ENCODE measurements at places on chromosomes 2 and 18.
A peak's percentile ranks its signal among the peaks of the same experiment; 100 is the strongest.

DNA sequence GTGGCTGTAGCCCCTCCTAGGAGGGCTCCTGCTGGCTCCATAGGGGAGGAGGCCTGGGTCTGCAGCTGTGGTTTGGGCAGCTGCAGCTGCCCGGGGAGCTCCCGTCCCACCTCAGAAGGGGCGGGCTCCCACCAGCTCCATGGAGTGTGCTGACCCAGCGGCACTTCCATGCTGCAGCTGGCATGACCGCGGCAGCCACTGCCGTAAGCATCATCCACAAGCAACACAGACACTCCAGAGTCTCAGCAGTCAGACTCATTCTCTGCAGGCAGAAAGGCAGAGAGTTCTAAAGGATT is 660.1 kb upstream of the RAB6C start:
- no peak for DNase-seq

DNA sequence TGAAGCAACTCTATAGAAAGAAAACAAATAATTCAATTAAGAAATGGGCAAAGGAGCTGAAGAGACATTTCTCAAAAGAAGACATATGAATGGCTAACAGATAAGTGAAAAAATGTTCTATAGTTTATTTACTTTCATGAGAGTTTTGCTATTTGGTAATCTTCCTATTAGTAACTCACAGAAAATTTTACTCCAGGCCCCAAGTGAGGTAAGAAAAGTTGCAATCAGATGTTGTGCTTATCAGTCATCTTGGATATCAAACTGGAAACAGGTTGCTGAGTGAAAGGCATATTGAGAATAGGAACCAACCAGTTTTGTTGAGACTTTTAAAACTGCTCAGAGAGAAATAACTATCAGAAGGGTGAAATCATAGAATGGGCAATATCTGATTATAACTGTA is 1179.0 kb upstream of the ACVR2A start:
- DNase-seq = no peak

DNA sequence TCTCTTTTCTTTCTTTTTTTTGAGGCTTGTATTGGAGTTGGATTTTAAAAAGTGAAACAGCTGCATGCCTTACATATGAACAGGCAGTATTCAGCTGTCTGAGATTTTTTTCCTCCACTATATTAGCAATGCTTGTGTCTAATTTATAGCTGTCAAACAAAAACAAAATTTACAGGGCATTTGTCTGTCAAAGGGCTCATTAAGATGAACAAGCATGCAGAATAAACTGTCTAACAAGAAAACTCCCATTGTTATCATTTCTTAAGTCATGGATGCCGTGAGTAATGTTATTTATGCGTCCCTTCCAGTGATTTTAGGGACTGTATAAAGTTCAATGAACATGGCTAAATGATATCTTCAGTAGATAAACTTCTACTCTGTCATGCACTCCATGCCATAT is 674.7 kb downstream of the PLCL1 start:
- DNase-seq = no peak

GRCh38 chr18:58177004-58177717 is 133.1 kb downstream of the NEDD4L start:
- no peak for DNase-seq

DNA sequence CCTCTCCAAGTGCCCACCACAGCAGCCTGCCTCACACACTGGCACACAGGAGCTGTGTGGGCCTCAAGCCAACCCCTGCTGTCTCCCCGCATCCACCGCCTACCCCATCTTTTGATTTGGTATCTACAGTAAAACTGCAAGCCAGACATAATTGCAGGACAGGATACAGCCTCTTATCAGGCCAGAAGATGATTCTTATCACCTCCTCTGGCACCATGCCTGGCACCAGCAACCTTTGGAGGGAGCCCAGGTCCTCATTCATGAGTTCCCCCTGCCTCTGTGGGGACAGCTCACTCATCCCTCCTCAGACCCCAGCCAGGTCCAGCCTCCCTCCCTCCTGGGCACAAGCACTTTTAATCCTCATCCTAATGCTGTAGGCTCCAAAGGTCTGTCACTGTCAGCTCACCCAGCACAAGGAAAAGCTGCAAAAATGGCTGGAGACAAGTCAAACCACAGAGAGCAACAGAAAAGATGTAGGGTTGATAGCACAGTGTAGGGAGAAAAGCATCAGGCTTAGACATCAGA is 9.7 kb downstream of the RAB11FIP5 start:
- DNase-seq = no peak

- DNase-seq = no peak
These were observed 6.5 kb upstream of the MTERF4 start for GRCh38 chr2:241108271-241109209.

DNA sequence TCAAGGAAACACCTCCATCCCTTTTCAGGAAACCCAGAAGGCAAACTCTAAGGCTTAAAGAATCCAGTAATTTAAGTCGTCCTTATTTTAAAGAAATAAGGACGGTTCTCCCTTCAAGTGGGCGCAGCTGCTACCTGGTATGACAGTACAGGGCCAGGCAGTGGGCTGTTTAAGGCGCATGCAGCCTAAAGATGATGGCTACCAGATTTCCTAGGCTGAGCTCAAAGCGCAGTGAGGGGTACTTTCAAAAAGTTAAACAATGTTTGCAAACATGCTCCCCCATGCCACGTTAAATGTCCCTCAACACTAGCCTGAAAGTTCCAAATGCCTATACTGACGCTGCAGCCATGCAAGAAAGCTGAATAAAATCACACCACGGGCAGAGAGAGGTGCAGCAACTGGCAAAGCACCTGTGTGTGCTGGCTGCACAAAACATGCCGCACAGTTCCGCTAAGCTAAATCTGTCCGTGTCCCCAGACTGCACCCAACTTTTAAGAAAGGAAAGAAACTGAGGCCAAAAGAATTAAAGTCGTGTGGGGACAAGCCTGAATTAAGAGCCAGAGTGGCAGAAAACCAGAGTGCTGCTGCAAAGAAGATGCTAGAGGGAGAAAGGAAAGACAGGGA is 583 bp downstream of the HIBCH start:
- DNase-seq = no peak

DNA sequence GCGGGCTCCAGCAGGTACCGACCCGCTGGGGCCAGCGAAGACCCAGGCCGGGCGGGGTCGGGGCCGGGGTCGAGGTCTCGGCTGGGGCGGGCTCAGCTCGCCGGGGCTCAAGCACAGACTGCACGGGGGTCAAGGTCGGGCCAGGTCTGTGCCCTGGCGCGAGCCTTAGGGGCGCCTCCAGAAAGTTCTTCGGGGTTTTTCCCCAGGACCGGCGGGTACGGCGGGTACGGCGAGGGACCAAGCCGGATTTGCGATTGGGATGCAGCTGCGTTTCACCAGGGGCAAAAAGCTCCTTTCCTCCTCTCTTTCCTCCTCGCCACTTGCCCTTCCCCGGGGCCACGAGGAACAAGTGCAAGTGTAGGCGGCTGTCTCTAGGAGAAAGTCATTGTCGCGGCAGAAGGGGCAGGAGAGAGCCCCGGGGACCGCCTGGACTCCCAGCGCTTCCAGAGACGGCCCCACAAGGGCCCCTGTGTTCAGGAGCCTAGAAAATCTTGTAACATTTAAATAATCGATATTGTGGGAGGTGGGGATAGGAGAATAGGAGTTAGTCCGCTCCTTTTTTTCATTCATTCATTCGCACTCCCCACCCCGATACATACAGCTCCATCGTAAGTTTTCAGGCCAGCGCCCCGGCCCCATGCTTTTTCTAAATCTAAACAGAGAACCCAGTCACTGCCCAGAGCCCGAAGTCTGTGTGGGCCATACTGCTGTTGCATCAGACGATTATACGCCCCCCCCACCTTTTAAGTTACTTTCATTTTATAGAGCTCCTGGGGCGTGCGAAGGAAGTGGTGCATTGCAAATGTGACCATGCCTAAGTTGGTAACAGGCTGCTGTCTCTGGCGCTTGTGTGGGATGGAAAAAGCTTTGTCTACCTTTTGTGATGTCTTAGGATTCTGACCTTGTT is 679 bp downstream of the PMAIP1 start:
- DNase-seq = peak; percentile 69

DNA sequence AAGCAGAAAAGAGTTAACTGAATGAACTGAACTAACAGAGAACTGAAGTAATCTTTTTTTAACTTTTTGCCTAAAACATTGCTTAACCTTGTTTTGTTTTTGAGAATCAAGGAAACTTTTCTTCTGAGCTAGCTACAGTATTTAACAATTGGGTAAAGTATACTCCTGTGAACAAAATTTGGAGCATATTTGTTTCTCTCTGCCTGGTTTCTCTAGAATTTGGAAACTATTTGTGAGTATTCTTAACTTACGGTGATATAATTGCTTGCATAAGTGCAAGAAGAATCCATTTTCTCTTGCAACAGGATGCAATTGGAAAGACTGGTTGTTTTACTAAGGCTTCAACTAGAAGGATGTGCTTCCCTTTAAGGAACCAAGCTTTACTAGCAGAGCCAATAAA is 65.9 kb upstream of the FAM98A start:
- DNase-seq = no peak

- DNase-seq = no peak
These were observed 106.1 kb downstream of the MYO1B start for GRCh38 chr2:191351298-191351697.

GRCh38 chr2:191979221-191979730 is 132.4 kb upstream of the CAVIN2 start:
- no peak for DNase-seq

DNA sequence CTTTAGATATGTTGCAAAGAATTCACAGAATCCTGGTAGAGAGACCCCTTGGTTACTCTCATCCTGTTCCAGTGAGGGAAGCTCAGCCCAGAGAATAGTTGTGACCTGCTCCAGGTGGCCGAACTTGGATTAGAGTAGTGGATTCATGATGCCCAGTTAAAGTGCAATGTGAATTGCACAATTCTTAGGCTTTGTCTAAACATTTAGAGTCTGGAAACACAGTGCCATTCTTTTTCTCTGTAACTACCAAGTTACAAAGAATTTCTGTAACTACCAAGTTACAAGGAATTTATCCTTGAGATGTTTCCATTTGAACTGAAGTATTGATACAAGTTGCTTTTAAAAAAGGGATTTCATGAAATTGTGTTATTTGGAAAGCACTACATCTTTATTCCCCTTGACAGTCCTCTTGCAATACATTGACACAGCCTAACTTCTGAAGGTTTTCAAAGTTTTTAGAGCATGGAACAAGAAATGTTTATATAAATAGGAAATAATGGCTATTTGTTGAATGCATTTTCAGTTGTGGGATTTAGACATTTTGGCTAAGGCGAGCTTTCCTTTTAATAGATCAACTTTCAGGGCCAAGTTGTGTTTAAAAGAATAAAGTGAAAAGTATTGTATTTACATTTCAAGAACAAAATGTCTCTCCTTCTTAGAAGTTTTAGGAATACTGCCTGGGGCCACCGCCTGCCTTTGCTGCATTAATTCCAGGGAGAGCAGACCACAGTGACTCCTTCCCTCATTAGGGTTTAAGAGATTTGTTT is 315.0 kb downstream of the LPIN1 start:
- no peak for DNase-seq

- DNase-seq = peak; percentile 22
These were observed 762 bp downstream of the HDAC4 start for GRCh38 chr2:239399921-239400595.

- DNase-seq = no peak
These were observed 127.0 kb upstream of the KLHL14 start for GRCh38 chr18:32899819-32900218.

GRCh38 chr2:232600053-232600773 is 33.2 kb upstream of the EFHD1 start:
- DNase-seq = no peak

DNA sequence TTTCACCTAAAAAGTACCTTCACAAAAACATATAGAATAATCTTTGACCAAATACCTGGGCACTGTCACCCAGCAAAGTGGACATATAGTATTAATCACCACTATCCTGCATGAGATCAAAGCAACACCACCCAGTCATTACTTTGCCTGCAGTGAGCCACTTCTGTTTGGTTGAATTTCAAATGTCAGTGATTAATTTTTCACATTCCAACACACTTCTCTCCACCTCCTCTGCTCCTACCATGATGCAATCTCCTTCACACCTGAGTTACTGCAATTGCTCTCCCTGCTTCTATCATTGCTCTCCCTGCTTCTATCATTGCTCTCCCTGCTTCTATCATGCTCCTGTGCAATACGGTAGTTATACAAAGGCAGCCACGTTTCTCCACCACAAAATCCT is 106.1 kb upstream of the NETO1 start:
- no peak for DNase-seq

GRCh38 chr2:232200195-232200594 is 178.4 kb upstream of the ALPP start:
- no peak for DNase-seq

- DNase-seq = no peak
These were observed 96.8 kb downstream of the DTNB start for GRCh38 chr2:25576596-25576995.
